Choroid plexus epithelial cell (primary cell): ENCODE measurements at places on chromosomes 11 and 22.

DNA sequence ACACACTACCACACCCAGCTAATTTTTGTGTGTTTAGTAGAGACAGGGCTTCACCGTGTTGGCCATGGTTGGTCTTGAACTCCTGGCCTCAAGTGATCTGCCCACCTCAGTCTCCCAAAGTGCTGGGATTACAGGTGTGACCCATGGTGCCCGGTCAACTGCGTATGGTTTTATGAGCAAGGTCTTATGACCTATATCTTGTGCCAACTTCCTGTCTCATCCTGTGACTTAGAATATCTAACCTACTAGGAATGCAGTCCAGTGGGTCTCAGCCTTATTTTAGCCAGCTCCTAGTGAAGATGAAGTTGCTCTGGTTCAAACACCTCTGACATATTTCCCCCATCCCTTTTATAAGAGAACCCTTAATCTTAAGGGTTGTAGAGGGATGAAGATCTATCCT lies 66.1 kb upstream of the OR5AN1 start:
- DNase-seq: no peak

DNA sequence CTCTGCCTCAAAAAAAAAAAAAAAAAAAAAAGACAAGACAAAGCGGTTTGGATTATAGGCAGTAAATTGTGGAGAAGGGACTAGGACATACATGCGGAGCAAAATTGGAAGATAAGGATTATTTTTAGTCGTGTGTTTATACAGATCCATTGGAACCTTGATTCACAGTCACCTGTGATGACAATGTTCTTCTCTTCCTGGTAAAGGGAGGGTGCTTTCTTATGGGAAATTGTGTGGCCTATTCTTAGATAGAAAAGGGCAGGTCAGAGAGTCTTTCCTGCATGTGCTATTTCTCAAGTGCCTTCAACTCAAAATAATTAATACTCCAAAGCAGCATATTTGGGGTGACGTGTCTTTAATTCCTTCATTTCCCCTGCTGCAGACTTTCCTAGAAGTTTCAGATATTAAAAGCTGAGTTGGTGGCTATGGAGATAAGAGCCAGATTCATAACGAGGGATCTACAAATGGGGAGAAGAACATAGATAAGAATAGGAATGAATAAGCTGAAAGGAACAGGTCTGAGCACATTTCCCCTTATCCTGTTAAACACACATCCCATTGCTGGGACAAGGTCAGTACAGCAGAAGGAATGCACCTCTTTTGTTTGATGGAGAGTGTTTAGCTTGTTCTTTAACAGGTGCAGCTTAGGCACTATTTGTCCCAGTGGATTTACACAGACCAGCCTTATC lies 22.5 kb downstream of the GSTT2B start:
- DNase-seq: no peak

DNA sequence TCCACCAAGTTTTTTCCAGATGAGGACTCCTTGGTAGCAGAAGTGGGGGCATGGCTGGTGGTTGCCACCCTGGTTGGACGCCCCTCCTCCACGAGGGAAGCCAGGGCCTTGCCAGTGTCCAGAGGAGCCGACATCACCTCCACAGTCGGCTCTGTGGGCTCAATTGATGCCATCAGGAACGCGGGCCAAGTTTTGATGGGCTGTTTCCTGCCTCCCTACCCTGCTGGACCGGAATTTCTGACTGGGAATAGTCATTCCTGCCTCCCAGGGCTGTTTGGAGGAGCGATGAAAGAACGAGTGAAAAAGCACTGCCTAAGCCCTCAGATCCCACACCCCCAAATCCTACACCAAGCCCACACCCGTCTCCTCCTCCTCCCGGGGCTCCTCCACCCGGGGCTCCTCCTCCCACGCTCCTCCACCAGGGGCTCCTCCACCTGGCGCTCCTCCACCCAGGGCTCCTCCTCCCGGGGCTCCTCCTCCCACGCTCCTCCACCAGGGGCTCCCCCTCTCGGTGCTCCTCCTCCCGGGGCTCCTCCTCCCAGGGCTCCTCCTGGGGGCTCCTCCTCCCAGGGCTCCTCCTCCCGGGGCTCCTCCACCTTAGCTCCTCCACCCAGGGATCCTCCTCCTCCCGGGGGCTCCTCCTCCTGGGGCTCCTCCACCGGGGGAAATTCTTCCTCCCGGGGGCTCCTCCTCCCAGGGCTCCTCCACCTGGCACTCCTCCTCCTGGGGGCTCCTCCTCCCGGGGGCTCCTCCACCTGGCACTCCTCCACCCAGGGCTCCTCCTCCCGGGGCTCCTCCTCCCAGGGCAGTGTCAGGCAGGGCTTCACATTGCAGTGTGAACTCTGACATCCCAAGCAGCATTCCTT lies 10.0 kb upstream of the PRR5 start:
- DNase-seq: no peak

- DNase-seq: peak; percentile 95
These were observed 125.4 kb downstream of the CASP12 start for GRCh38 chr11:104772806-104773241.

DNA sequence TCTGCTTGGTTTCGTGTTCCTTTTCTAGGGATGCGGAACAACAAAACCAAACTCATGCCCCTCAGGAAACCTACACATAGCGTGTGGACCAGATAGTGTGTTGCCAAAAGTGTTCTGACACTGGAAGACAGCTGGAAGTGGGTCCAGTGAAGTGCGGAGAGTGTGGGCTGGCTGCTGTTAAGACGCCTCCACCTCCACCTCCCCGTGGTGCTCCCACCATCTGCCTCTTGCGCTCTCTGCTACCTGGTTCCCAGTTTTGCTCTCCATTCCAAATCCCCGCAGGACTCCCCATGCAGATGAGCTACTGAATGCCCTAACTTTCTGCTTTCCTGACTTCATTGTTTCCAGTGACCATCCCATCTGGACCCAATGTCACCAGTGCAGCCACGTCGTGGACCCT lies 51.8 kb downstream of the NCAPD3 start:
- DNase-seq: no peak

DNA sequence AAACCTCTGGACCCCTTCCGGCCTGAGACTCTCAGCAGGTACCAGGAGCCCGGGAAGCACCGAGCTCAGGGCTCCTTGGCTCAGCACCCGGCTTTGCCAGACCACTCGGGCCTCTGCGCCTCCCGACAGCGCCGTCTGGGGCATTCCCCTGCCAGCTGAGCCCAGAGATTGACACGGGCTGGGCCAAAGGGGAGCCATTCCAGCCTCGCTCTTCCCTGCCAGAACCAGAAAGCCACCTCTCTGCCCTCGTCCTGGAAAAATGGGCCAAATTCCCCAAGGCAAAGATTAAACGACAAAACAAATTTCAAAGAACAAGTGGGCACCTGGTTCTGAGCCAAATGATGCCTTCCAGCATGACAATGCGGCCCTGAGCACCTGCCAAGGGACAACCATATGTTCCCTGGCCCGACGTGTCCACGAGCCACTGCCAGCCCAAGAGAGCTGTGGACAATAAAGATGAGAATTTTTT lies 59.3 kb downstream of the CELSR1 start:
- no peak for DNase-seq

- DNase-seq: no peak
These were observed 964.2 kb downstream of the JRKL start for GRCh38 chr11:97354026-97354425.

DNA sequence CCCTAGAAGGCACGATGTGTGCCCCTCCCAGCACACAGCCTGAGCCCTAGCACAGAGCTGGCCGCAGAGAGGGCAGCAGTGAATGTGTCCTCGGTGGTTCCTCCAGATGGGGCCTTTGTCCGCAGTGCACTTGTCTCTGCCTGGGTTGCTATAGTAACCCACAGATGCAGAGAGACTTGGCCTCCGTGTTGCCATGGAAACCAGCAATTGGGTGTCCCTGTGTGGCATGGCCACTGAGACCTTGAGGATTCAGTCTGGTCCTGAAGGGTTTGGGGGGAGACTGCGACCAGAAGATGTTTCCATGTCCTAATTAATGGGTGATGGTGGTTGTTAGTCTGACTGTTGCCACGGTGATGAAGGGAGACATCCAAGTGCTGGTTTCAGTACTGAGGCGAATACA lies 42.6 kb upstream of the TUB start:
- DNase-seq: no peak

DNA sequence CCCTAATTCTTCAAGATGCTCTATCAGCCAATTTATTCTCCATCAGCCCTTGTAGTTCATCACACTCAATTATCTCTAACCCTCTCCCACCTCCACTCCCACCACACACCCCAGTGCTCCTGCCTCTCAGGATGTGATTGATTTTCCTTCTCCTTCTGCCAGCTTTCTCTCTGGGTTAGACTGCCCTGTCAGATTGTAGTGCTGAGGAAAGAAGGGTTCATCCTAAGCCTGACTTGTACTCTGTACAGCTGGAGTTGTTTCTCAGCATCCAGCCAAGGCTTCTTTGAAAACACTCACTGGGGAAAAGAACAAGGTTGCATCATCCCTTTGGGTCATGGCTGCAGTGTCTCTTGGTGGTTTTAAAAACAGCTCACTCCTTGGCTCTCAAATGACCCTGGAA lies 61.2 kb downstream of the CECR2 start:
- peak; percentile 95 for DNase-seq

- DNase-seq: no peak
These were observed 85.0 kb upstream of the ANO1 start for GRCh38 chr11:69992943-69993694.

- DNase-seq: no peak
These were observed 11.8 kb downstream of the PIM3 start for GRCh38 chr22:49972163-49973017.

- no peak for DNase-seq
These were observed 41.3 kb downstream of the NARS2 start for GRCh38 chr11:78533399-78533798.

GRCh38 chr11:75759832-75760231 lies 8.7 kb upstream of the DGAT2 start:
- no peak for DNase-seq

GRCh38 chr22:31530823-31531195 lies 34.5 kb downstream of the SFI1 start:
- DNase-seq: peak; percentile 73

GRCh38 chr11:64918017-64918416 lies 1.0 kb upstream of the ATG2A start:
- peak; percentile 84 for DNase-seq

- peak; percentile 74 for DNase-seq
These were observed at the start of gene PHLDA2 for GRCh38 chr11:2928605-2929530. PHLDA2 (minus strand) TSS chr11:2929420; CDS start chr11:2929364, 56 bp downstream.

DNA sequence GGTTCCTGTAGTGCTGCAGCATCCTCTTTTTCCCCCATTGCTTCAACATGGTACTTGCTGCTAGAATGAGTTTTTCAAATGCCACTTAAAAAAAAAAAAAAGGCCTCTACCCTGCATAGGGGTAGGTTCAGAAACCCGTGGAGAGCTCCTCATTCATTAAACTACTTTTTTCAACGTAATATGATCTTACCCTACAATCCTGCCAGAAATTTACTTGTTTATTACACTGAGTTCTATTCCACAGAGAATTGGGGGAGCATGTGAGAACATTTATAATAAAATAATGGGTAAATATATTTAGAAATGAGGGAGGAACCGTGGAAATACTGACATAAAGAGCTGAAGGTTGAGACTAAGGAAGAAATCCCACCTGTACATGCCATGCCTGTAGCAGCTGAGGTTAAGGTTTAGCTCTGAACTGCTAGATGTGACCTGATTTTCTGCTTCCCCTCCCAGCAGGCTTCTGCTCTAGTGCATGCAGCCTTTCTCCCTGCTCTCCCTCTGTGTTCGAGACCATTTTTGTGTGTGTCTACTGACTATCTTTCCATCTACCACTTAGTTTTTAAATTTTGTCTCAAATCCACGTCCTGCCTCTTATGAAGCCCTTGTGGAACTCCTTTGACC lies 225.7 kb downstream of the DDX10 start:
- peak; percentile 46 for DNase-seq

GRCh38 chr11:24687531-24688147 lies 190.8 kb downstream of the LUZP2 start:
- no peak for DNase-seq

- DNase-seq: peak; percentile 92
These were observed 25.4 kb downstream of the SIK3 start for GRCh38 chr11:117072517-117073461.

DNA sequence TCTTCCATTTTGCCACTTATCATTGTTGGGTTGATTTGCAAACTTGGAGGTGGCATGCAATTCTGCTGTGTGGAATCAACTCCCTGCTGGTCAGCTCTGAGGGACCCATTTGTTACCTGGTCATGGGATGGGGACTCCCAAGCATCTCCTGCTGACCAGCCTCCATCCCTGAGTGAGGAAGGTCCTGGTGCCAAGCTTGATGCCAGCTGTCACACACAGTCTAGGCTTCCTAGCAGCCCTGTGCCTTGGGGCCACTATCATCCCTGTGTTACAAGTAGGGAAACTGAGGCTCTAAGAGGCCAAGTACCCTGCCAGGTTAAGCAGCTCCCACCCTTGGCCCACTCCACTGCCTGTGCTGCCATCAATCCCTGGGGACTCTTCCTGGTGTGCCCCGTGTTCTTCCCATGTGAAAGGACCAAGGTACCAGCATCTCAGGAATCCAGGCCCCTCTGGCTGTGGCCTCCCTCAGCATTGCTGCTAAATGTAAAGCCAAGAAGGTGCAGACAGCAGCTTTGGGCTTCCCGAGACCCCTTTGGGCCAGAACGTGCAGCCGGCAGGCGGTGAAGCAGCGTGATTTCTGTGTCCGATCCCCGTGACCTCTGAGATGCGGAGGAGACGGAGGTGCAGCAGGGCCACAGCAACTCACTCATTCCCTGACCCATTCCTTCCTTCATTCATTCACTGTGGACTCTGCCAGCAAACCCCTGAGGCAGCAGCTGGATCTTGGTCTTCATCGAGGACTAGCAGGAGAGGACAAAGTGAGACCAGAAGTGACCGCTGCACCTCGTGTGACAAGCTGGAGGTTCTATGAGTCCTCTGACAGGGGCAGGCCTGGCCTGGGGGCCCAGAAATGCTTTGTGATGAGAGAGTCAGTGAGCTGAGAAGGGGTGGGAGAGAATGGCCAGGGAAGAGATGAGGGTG lies 49.7 kb downstream of the MYEOV start:
- no peak for DNase-seq

DNA sequence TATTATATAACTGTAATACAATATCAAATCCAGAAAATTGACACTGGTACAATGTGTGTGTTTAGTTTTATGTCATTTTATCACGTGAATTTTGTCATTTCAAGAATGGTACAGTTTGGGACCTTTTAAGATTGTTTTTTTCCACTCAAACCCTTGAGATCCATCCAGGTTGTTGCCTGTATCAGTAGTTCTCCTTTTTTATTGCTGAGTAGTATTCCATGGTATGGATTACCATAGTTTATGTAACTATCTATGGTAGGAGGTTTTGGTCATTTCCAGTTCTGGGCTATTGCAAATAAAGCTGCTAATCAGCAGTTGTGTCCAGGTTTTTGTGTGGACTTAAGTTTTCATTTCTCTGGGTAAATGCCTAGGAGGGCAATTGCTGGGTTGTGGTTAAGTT lies 25.1 kb downstream of the EED start:
- DNase-seq: no peak

- DNase-seq: no peak
These were observed 112.0 kb upstream of the TBCEL start for GRCh38 chr11:120911943-120912342.

GRCh38 chr22:29217827-29218757 lies 12.4 kb downstream of the EMID1 start:
- DNase-seq: no peak
